Chondrocyte (in vitro differentiated cells): ENCODE measurements at places on chromosomes 7 and 10.

- no peak for DNase-seq
Observed at GRCh38 chr7:157996359-157997079, 591.1 kb downstream of the PTPRN2 start.

GRCh38 chr7:137930581-137930980 lies 71.3 kb downstream of the CREB3L2 start:
- no peak for DNase-seq

GRCh38 chr10:132897516-132898381 lies 44.6 kb downstream of the CFAP46 start:
- DNase-seq: peak; percentile 74

GRCh38 chr10:20596911-20597310 lies 300.2 kb downstream of the NEBL start:
- DNase-seq: no peak

DNA sequence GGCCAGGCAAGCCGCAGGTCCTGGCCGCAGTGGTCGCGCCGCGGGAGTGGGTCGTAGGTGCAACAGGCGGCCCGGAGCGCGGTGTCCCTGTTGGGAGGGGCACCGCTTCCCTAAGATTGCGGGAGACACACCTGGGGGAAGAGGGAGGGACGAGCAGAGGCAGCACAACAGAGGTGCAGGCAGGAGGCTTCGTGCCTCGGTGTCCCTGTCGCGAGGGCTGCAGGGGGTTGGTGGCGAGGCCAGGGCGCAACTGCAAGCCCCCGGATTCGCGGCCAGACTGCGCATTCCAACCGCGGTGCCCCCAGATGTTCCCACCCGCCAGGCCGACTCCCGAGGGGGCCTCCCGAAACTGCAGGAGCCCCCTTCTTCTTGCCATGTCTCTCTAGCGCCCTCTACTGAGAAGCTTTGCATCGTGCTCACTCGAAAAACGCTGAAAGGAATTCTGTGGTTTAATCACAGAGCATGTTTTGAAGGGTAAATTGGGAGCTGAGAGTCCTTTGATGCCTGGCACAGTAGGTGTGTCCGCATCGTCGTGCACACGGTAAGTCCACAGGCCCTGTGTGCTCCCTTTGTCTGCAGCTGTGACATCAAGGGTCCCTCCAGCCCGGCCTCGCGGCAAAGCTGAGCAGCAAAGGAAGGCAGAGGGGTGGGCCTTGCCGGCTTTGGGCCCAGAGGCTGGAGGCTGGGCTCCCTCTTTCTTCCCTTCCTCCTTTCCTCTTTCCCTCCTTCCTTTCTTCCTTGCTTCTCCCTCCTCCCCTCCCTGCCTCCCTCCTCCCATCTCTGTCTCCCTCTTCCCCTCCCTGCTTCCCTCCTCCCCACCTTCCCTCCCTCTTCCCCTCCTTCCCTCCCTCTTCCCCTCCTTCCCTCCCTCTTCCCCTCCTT lies 6.2 kb upstream of the MBL2 start:
- DNase-seq: no peak

- DNase-seq: no peak
Observed at GRCh38 chr7:99860281-99861127, 16.3 kb downstream of the OR2AE1 start.

- DNase-seq: no peak
Observed at GRCh38 chr10:78808286-78808685, 260.5 kb upstream of the ZMIZ1 start.

GRCh38 chr7:102244601-102245000 lies 42.1 kb upstream of the SH2B2 start:
- no peak for DNase-seq

DNA sequence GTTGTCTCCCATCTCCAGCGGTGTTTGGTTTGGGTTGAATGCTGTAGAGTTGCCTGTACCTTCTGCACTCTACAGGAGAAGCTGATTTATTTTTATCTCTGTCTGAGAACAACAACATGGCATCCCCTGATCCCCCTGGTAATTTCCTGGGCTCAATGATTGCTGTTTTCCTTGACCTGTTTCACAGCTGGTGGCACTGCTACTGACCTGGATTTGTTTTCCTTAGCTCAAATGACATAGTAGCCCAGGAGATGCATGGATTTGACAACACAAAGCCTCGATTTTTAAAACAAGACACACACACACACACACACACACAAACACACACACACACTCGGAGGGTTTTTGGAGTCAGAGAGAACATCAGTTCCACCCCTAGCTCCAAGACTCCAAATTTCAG lies 301.6 kb downstream of the NRG3 start:
- DNase-seq: no peak

DNA sequence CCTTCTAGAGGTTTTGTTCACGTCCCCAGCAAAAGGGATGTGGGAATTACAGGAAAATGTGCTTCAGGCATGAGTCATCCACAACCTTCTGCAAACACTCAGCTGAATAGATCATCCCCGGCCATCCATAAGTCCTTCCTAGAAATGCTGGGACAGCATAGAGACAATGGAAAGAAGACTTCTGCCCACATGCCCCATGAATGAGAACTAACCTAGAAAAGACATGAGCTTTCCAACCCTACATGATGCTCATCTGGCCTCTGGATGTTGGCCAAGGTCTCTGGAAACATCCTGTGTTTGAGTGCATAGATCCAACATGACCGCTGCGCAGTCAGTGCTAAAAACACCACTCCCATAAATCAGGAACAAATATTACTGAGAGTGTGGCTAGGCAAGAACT lies 277.5 kb downstream of the PLXNA4 start:
- no peak for DNase-seq

- DNase-seq: no peak
Observed at GRCh38 chr7:129772646-129773280, 161.2 kb downstream of the NRF1 start.

- no peak for DNase-seq
Observed at GRCh38 chr7:137846549-137846826, 286 bp downstream of the DGKI start.

DNA sequence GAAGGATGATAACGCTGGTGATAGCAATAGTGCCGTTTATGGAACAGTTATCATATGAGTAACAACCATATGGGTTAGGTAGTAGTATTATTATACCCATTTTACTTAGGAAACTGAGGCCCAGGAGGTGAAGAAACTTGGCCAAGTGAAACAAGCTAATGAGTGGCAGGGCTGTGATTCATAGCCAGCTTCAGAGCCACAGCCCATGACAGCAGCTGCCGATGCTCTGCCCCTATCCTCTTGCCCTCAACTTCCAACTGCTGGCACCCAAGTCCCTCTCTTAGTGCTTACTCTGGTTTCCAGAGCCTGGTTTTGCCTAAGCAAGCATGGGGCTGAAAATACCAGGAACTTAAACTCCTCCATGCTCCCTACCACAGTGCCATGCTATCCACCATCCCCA lies 12.3 kb downstream of the SH3PXD2A start:
- DNase-seq: no peak

GRCh38 chr7:42093349-42093905 lies 143.6 kb downstream of the GLI3 start:
- no peak for DNase-seq

DNA sequence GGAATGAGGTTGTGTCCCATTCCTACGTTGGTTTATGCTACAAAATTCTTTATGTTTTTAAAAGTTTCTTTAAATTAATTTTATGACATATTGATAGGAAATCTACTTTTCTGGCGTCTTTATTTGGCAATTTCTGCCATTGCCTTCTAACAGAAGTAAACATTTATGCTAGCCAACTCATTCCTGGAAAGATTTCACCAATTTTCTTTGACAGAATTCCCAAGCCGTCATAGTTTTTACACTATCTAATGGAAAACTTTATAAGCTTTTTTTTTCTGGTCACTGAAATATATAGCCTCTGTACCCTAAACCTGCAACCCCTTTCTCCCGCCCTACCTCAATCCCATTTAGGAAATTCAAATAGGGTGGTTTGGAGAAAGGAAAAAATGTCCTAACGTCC lies 6.1 kb upstream of the TCAF1 start:
- no peak for DNase-seq

GRCh38 chr10:49595713-49596492 lies 14.2 kb upstream of the SLC18A3 start:
- DNase-seq: no peak
